ENCODE measurements at places on chromosomes 12 and 14.

- peak within 1 kb of the TSS; percentile 100 for H3K27ac ChIP-seq
- DNase-seq: peak; percentile 90
- H3K27me3 ChIP-seq: no peaks in the 10 kb centered on the region
These were observed at the start of gene UBC for GRCh38 chr12:124914392-124915238. TSS of gene UBC (minus strand) at chr12:124914650. CDS start at chr12:124913771, 879 bp downstream.

DNA sequence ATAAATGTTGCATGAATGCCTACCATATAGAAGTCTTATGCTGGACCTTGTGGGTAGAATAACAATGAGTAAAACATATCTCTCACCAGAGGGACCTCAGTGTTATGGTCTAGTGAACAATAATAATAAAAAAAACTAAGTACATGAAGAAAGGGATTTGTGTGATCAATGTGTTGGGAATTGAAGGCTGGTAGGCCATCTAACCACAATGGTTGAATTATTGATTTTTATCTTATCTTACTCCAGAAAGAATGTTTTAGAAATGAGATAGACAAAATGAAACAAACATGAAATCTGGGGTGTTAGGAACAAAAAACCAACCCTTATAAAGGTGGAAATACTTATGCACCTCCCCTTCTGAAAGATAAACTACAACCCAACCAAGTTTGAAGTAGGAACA is 243.9 kb upstream of the LRIG3 start:
- no peaks in the 10 kb centered on the region for H3K36me3 ChIP-seq
- H3K4me1 ChIP-seq: no peaks in the 10 kb centered on the region
- no peak overlapping the region for H3K4me3 ChIP-seq
- no peak for DNase-seq
- H3K27me3 ChIP-seq: no peaks in the 10 kb centered on the region

DNA sequence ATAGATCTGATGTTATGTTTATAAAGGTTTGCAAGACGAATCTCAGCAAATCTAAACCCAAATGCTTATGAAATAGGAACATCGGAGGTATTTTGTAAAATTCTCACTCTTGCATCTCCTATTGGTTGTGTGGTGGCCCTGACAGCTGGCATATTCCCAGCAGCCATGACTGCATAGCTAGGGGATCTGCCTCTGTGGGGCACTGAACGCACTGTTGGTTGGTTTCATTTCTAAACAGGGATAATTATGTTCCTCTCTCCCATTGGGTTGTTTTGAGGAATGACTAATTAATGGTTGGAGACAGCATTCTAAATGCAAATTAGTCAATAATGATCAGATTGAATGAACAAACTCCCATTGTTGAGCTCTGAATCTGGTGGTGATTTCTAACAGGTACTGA is 2.7 kb upstream of the BEST3 start:
- H3K27me3 ChIP-seq: no peaks in the 10 kb centered on the region
- H3K4me3 ChIP-seq: no peak overlapping the region
- no peak overlapping the region for H3K27ac ChIP-seq
- H3K36me3 ChIP-seq: no peaks in the 10 kb centered on the region
- H3K4me1 ChIP-seq: no peaks in the 10 kb centered on the region
- no peak for DNase-seq

DNA sequence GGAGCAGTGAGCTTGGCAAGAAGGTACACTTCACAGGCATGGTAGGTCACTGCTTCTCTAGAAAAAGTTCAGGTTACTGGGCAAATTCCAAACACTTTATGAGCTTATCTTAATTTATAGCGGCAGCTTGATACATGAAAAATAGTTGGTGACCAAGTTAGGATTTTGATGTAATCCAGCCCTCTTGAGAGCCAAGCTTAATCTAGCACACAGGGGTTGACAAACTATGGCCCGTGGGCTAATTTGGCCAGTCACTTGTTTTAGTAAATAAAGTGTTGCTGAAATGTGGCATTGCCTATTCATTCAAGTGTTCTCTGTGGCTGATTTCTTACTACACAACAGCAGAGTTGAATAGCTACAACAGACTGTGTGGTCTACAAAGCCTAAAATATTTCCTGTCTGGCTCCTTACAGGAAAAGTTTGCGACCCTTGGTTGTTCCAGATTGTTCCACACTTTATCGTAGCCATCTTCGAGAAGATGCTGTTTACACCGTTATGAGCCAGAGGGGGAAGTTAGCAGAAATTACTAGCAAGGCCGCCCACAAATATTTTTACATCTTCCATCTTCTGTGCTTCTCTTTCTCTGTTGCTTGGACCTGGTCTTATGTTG is 120.9 kb downstream of the DAAM1 start:
- H3K36me3 ChIP-seq: no peaks in the 10 kb centered on the region
- DNase-seq: no peak

DNA sequence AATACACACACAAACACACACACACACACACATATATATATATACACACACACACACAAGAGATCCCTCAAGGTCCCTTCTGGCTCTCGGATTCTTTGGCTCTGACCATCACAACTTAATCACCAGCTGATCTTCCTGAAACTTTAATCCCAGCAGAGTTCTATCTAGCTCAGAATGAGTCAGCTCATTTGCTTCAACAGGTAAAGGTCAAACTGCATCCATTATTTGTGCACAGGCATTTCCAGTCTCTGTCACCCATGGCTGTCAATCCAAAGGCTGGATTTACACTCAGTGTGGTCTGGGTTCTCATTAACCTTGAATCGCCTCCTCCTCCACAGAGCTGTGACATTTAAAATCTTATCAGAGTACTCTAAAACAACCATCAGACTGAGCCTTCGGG is 113.3 kb upstream of the TMPO start:
- H3K27me3 ChIP-seq: no peaks in the 10 kb centered on the region
- no peak overlapping the region for H3K27ac ChIP-seq
- no peak for DNase-seq
- no peaks in the 10 kb centered on the region for H3K36me3 ChIP-seq
- peaks cover 23% of the 10 kb centered on the region for H3K4me1 ChIP-seq
- H3K4me3 ChIP-seq: no peak overlapping the region

DNA sequence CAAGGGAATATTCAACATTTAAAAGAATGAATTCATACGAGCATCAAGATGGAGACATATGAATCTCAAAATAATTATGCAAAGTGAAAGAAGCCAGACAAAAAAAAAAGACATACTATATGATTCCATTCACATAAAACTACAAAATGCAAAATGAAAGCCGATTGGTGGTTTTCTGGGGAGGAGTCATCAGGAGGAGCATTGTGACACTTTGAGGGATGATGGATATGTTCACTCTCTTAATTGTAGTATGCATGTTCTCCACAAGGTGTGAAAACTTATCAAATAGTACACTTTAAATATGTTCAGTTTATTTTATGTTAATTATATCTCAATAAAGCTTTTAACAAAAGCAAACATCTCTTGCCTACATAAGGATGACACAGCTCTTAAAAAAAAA is 13.5 kb downstream of the OLR1 start:
- no peak for DNase-seq
- no peak overlapping the region for H3K4me3 ChIP-seq
- peaks cover 16% of the 10 kb centered on the region for H3K4me1 ChIP-seq

GRCh38 chr12:63480186-63480585 is 188.1 kb downstream of the DPY19L2 start:
- H3K27ac ChIP-seq: peak overlapping the region; percentile 16
- H3K27me3 ChIP-seq: no peaks in the 10 kb centered on the region
- no peak overlapping the region for H3K4me3 ChIP-seq
- H3K4me1 ChIP-seq: no peaks in the 10 kb centered on the region
- DNase-seq: no peak

DNA sequence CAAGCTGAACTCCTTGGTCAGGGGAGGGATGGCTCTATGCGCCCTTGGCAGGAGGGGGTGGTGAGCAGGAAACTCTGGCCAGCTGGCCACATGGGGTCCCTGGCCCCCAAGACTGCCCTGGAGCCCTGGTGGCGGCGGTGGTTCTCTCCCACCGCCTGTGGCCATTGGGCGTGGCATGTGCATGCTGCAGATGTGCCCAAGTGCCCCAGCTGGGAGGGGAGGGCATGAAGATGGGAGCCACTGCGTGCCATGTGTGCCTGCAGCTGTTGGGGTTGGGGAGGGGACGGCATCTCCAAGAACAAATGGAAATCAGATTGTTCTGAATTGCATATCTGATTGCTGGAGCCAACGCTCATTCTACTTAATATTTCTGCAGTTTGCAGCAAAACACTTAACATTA is 115.7 kb upstream of the IGF1 start:
- no peak overlapping the region for H3K27ac ChIP-seq
- no peak for DNase-seq
- no peak overlapping the region for H3K4me3 ChIP-seq
- no peaks in the 10 kb centered on the region for H3K36me3 ChIP-seq
- no peaks in the 10 kb centered on the region for H3K27me3 ChIP-seq

DNA sequence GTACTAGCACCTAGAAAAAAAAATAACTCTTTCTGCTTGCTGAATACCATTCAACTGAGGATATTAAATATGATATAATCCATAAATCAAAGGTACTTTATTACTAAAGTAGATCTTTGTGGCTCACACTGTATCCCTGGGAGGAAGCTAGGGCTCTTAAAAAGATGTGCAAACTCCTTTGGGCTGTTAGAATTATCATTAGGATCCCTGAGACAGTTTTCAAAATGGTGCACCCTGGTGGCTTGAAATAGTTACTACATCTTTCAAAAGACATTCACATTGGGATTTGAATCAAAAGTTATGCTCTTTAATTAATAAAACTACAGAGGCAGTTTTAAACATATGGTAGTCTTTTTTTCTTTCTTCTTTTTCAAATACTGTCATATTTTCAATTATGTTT is 228.5 kb upstream of the G2E3 start:
- no peaks in the 10 kb centered on the region for H3K27me3 ChIP-seq
- H3K36me3 ChIP-seq: no peaks in the 10 kb centered on the region
- no peak overlapping the region for H3K4me3 ChIP-seq
- DNase-seq: no peak
- no peaks in the 10 kb centered on the region for H3K4me1 ChIP-seq

DNA sequence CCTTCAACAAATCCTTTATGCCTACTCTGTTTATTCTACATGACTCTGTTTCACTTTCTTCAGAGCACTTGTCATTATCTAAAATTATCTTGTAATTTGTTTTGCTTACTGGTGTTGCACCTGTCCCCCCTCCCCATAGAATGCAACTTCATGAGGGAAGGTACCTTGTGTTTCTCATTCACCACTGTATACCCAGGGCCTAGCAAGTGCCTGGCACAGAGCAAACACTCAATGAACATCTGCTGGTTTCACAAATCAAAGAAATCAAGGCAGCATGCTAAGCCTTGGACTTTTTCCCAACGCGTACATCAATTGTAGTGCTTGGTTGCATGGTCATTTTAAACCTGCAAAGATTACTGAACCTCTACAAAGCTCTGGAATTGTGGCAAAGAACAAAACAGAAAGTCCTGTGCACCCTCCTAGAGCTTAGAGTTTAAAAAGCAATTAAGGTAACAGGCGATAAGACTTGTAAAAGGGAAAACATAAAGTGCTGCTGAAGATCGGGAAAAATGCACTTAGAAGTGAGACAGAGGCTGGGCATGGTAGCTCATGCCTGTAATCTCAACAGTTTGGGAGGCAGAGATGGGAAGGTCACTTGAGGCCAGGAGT is 479.1 kb downstream of the MED13L start:
- no peak for DNase-seq
- H3K27ac ChIP-seq: no peak overlapping the region
- H3K27me3 ChIP-seq: no peaks in the 10 kb centered on the region
- H3K36me3 ChIP-seq: no peaks in the 10 kb centered on the region

DNA sequence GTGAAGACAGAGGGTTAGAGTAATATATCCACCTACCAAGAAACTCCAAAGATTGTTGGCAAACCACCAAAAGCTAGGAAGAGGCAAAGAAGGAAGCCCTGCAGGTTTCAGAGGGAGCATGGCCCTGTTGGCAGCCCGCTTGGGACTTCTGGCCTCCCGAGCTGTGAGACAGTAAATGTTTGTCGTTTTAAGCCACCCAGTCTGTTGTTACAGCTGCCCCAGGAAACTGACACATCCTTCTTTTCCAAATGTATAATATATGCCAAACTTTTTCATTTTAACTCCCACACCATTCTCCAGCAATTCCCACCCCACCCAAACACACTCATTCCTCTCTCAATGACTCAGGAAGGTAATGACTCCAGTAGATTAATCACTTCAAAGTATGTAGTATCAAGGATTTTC is 74.0 kb downstream of the RPS29 start:
- H3K27me3 ChIP-seq: no peaks in the 10 kb centered on the region
- H3K4me1 ChIP-seq: no peaks in the 10 kb centered on the region
- H3K4me3 ChIP-seq: no peak overlapping the region
- H3K36me3 ChIP-seq: no peaks in the 10 kb centered on the region
- DNase-seq: no peak

- H3K4me3 ChIP-seq: no peak overlapping the region
- no peak overlapping the region for H3K27ac ChIP-seq
- DNase-seq: no peak
- H3K36me3 ChIP-seq: no peaks in the 10 kb centered on the region
These were observed 208.0 kb downstream of the SLC41A2 start for GRCh38 chr12:104750061-104750460.

GRCh38 chr12:78966062-78966461 is 101.5 kb downstream of the SYT1 start:
- H3K4me1 ChIP-seq: no peaks in the 10 kb centered on the region
- no peak for DNase-seq

DNA sequence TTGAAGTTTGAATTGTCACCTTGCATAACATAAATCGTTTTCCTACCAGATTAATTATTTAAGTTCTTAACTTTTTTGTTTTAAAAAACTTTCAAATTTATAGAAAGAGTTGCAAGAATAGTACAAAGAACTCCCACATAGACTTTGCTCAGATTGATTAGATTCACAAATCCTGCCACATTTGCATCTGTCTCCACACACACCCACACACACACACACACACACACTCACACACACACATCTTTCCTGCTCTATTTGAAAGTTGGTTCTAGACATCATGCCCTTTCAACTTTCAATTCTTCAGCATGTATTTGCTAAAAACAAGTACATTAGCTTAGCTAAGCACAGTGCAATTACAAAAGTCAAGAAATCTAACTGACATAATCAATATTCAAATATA is 184.0 kb downstream of the ITPR2 start:
- DNase-seq: no peak
- peaks cover 8% of the 10 kb centered on the region for H3K36me3 ChIP-seq
- H3K4me1 ChIP-seq: no peaks in the 10 kb centered on the region
- no peaks in the 10 kb centered on the region for H3K27me3 ChIP-seq

- H3K4me3 ChIP-seq: no peak overlapping the region
- no peak overlapping the region for H3K27ac ChIP-seq
- no peak for DNase-seq
- no peaks in the 10 kb centered on the region for H3K4me1 ChIP-seq
These were observed 49.1 kb upstream of the KCNH3 start for GRCh38 chr12:49489720-49490119.

DNA sequence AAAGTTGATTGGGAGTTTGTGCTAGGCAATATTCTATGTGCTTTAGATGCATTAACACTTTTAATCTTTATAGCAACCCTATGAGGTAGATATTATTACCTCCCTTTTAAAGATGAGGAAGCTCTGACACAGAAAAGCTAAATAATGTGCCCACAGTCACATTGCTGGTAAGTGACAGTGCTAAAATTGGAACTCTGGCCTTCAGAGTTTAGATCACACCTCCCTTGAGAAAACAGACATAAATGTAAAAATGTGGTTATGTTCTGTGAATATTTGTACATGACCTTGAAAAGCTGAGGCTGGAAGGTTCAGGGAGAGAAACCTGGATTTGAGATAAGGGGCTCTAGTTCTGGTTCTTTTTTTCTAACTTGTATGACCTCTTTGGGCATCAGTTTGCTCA is 1.9 kb downstream of the ABHD4 start:
- H3K27ac ChIP-seq: no peak overlapping the region
- H3K4me1 ChIP-seq: peaks cover 30% of the 10 kb centered on the region
- DNase-seq: no peak
- peak overlapping the region; percentile 84 for H3K4me3 ChIP-seq

- no peak overlapping the region for H3K27ac ChIP-seq
- no peaks in the 10 kb centered on the region for H3K4me1 ChIP-seq
- no peaks in the 10 kb centered on the region for H3K27me3 ChIP-seq
- no peak overlapping the region for H3K4me3 ChIP-seq
These were observed 170.7 kb downstream of the PPFIA2 start for GRCh38 chr12:81588235-81589008.
